ENCODE measurements at places on chromosomes 11 and 22.

DNA sequence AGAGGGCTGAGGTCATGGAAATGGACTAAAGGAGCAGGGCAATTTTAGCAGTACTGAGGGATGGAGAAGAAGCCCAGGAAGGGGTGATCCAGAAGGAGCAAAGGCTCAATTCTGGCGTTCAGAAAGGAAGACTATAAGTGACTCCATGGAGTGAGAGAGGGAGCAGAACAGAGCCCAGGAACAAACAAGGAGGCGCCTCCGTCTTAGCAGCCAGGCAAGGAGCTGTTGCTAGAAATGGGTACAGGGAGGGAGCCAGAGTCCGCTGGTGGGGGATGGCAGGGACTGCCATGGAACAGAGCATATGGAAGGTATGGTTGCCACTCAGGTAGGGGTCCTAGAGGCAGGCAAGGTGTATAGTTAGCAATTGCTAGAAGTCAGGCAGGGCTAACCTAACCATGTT, 20.5 kb upstream of the STK33 start:
- DNase-seq, result no peak

GRCh38 chr22:35470903-35471321, 69.7 kb upstream of the RASD2 start:
- no peak for DNase-seq

- DNase-seq, result peak; percentile 21
Measured at GRCh38 chr11:31809857-31810778, 1.0 kb downstream of the PAX6 start.

GRCh38 chr22:19605508-19606331, 81.5 kb upstream of the CLDN5 start:
- DNase-seq, result no peak

DNA sequence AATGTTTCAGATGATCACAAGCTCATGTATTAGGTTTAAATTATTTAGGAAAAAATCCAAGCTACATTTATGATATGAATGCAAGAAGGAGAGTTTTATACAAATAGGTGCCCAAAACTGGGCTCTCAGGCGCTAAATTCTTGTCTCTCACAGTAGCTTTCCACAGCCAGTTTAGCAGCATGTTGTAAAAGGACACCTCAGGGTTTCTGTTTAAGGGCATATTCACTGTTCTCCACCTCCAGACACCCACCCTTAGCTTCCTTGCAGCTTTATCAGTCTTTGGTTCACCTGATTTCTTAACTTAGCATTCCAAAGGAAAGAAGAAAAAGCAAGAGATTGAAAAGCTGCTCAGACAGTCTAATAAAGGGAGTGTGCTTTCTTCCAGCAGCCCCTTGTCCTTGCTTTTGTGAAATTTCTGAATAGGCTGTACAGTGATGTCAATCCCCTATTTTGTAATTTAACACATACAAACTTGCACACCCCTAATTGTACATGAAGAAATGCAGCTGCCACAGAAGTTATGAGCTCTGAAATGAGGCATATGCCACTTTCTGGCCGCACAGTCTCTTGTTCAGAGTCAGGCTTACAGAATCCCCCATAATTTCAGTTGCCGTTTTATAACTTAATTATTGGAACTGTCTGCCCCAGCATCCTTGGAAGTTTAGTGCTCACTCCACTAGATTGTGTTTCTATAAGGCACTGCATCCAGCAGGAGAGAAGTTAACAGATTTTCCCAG, 262.1 kb downstream of the DDX10 start:
- DNase-seq, result no peak

DNA sequence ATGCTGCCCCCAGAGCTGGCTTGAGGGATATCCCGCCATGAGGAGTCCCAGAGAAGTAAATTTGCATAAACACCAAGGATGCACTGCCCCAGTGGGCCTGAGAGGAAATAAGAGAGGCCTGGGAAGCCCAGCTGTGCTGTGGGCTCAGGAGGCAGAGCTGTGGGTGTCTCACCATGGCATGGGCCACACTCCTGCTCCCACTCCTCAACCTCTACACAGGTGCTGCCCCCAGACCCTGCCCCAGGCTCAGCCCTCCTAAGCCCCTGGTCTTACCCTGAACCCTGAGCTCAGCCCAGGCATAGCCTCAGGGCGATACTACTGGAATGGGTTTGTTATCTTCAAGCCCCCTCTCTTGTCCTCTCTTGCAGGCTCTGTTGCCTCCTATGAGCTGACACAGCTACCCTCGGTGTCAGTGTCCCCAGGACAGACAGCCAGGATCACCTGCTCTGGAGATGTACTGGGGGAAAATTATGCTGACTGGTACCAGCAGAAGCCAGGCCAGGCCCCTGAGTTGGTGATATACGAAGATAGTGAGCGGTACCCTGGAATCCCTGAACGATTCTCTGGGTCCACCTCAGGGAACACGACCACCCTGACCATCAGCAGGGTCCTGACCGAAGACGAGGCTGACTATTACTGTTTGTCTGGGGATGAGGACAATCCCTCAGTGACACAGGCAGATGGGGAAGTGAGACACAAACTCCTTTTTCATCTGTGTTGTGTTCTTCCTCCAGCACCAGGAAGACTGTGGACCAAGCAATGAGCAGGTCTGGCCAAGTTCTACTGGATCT, 59.9 kb downstream of the GGTLC2 start:
- no peak for DNase-seq

DNA sequence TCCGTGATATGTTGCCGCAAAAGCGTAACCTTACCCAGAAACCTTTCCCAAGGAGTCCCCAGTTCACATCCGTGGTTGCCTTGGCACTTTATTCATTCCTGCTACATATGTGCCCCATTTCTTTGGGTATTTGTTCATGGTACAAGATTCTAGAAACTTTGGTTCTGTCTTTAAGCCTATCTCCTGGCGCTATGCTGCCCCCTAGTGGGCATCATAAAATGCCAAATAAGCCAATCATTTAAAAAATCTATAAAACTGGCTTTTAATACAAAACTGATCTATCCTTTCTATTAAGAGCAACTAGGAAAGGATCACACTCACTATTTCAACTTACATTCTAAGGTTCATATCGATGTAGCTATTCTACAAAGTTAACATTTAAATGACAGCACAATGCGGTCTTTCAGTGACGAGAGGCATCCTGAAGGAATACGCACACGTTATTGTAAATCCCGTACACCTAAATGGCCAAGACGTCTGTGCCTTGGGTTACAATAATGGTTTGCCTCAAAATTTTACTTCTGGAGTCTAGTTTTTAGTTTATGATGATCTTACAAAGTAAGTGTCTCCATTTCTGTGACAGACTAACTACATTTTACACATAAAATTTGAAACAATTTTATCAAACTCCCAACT, 16.2 kb downstream of the PIWIL3 start:
- peak; percentile 58 for DNase-seq

DNA sequence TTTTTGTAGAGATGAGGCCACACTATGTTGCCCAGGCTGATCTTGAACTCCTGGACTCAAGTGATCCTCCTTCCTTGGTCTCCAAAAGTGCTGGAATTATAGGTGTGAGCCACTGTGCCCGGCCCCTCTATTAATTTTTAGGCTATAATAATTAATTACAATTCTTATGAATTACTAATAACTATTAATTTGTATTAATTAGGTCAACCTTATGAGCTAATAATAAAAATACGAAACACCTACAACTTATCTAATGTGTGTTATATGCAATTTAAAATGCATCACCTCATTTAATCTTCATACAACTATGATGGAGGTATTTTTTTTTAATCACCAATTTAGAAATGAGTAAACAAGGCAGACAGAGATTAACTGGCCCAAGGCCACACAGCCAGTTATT, 26.2 kb downstream of the LRP4 start:
- DNase-seq, result no peak

GRCh38 chr11:13291800-13292199, 14.2 kb downstream of the BMAL1 start:
- no peak for DNase-seq

- DNase-seq, result no peak
Measured at GRCh38 chr22:46971099-46971763, 208.8 kb downstream of the TBC1D22A start.

DNA sequence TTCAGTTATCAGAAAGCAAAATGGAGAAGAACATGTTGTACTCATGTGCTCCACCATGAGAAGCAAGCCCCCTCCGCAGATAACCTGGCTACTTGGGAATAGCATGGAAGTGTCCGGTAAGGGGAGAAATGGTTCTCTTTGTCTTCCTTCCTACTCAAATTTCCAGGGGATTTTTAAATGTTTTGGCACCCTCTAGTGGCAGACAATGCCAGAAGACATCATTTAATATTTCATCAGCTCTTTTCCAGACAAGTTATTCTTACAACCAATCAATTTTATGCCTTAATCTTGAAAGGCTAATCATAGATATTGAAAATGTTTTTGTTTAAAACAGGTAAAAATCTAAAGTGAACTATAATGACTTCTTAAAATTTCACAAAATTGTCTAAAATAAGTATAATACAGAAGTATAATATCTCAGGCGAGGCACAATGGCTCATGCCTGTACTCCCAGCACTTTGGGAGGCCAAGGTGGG, 15.7 kb downstream of the CRTAM start:
- peak; percentile 81 for DNase-seq

DNA sequence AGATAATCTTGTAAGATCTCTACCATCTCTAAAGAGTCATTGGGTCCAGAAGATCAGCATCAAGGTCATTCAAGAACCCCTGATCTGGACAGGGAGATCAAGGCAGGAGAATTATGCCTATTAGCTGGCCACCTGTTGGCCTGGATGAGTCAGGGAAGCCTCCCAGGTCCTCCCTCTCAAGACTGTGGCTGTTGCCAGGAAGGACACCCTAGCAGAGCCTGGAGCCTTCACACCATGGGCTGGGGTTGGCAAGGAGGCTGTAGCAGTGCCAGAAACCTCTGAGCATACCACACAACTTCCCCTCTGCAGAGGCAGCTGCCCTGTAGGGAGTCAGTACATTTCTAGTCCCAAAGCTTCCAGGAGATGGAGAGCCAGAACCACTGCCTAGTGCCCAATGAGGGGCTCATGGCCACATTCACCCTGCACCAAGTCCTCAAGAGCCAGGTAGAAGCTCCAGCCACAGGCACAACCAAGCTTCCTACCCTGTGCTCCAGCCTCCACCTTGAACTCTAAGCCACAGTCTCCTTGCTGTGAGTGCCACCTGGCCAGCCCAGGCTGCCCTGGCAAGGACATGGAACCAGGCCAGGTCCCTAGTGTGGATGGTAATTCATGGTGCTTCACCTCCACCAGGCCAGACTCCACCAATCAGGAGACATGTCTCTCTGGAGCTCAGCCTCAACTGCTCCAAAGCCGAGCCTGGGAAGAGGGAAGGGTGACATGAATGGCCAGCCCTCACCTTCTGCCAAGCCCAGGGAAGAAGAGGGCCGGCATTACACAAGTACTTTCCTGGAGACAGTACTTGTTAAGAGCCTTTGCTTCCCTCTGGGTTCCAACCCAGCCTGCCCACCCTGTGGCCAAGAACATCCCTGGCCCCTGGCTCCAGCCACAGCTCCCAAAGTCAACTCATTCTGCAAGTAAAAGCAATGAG, 124.3 kb downstream of the BUD13 start:
- DNase-seq, result no peak

DNA sequence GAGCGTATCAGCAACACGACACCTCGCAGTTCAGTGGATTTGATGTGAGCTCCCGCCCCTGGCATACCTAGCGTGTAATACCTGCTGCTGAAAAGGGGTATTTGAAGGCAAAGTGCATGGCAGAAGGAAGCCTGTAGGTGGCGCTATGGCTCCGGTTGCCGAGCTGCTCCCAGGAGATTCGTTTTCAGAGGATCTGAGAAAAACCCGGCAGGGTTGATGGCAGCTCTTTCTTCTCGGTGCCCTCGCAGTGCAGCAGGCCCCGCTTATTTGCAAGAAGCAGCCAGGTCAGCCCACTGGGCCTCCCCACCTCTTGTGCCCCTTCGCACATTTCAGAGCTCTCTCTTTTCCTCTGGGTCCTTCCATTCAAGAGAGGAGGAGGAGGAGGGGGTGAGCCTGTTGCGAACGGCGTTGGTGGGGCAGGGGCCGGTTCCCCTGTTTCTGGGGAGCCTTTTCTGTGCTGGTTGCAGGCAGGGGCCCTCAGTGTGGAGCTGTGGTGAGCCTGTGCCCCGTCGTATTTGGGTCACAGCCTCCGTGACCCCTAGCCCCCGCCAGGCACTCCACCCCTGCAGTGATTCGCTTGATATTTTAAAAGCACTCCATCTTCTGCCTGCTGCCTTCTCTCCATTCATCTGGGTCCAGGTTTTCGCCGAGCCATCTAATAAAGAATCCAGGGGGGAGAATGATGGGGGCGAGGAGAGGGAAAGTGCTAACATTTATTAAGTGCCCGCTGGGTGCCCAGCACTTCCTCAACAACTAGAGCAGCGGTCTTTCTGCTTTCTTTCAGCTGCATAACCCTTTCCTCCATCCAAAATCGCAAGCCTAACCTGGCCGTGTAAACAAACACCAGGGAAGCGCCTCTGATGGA, 85.3 kb upstream of the SYT13 start:
- DNase-seq, result peak; percentile 81

- DNase-seq, result no peak
Measured at GRCh38 chr11:59899532-59899931, 20.9 kb downstream of the OOSP3 start.

DNA sequence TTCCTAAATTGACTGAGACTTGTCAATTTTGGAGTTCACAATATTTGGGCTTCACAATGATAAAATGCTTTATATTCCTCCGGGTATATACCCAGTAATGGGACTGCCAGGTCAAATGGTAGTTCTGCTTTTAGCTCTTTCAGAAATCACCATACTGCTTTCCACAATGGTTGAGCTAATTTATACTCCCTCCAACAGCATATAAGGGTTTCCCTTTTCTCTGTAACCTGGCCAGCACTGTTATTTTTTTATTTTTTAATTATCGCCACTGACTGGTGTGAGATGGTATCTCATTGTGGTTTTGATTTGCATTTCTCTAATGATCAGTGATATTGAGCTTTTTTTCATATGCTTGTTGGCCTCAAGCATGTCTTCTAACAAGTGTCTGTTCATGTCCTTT, 21.8 kb downstream of the NARS2 start:
- DNase-seq, result no peak

GRCh38 chr11:134258577-134258976, 5.2 kb downstream of the ACAD8 start:
- DNase-seq, result no peak

GRCh38 chr22:50031189-50032091, 18.9 kb upstream of the IL17REL start:
- no peak for DNase-seq

DNA sequence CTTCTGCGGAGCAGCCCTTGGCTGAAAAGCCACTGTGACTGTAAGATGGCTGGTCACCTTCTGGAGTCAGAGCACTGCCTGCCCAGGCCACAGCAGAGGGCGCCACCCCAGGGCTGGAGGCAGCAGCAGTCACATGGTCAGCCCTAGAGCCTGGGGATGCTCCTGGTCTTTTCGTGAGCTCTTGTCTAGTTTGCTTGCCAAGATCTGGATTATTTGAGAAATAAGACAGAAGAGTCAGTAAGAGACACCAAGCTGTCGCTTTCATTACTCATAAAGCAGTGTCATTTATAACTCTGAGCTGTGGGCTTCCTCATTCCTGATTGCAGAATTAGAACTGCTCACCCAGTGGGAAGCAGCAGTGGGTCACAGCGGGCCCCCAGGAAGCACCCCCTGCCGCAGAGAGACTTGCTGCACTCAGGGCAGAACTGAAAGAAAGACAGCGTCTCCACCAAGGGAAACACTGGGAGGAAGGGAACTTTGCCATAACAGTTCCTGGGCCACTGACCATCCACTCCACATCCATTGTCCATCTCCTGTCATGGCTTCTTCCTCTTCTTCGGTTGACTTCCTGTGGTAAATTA, 56.7 kb downstream of the PPP6R2 start:
- DNase-seq, result no peak

GRCh38 chr22:49590381-49590780, 237.3 kb downstream of the BRD1 start:
- no peak for DNase-seq
